ENCODE measurements at places on chromosomes 16 and 17.

DNA sequence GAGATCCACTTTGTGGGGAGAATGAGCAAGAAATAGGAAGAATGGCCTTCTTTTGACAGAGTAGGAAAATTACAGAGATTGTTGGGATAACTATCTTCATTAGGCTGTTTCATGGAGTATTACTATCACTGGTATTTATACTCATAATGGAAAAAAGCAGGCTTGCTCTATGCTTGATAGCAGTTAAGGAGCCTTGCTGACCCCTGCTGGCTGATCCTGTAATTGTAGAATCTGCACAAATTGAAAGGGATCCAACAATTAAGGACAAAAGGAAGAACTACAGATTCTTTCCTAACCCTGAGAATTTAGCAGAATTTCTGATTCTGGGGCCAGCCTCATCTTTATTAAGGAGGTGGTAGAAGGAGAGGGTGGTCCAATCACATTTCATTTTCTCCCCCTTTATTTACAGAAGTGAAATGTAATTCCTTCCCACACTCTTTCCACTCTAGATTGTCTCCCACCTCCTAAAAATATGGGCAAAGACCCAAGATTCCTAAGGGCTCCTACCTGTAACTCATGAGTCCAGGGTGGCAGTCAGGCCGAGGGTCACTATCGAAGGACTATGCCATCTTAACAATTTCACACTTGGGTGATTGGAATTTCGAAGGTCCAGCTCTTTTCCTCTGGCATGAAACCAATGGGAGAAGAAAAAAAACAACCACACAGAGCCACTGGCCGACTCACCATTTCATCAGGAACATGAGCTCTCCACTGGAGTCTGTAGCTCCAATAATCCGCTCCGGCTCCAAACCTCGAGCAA lies 26.3 kb downstream of the NFE2L1 start:
- DNase-seq = peak; percentile 89

- no peak for DNase-seq
Measured at GRCh38 chr17:21020622-21021021, 22.2 kb downstream of the USP22 start.

GRCh38 chr17:39576187-39576586 lies 31.5 kb downstream of the NEUROD2 start:
- DNase-seq = no peak

- no peak for DNase-seq
Measured at GRCh38 chr16:55367301-55367811, 43.4 kb downstream of the IRX6 start.

DNA sequence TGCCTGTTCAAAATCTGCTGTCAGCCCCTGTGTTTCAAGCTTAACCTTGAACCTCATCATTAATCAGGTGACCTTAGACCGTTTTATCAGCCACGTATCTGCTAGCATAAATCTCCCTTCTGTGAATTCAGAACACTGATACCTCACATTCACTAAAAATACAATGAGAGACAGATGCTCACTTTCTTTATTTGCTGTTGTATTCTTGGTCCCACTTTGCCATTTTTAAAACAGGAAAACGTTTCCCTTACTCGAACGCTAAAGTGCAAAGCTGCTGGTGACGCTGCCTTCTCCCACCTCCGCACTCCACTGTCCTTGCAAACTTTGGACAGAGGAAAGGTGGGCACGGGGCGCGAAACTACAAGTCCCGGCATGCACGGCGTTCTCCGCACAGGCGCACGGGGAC lies 220 bp upstream of the ARHGAP44 start:
- no peak for DNase-seq

GRCh38 chr17:48373130-48373830 lies 56.7 kb downstream of the SKAP1 start:
- no peak for DNase-seq

- DNase-seq = peak; percentile 73
Measured at GRCh38 chr17:57481910-57482391, 225.6 kb downstream of the MSI2 start.
